ENCODE measurements at places on chromosomes 3 and 15.

GRCh38 chr3:45597581-45597980, 3.0 kb downstream of the LIMD1 start:
- DNase-seq = no peak

DNA sequence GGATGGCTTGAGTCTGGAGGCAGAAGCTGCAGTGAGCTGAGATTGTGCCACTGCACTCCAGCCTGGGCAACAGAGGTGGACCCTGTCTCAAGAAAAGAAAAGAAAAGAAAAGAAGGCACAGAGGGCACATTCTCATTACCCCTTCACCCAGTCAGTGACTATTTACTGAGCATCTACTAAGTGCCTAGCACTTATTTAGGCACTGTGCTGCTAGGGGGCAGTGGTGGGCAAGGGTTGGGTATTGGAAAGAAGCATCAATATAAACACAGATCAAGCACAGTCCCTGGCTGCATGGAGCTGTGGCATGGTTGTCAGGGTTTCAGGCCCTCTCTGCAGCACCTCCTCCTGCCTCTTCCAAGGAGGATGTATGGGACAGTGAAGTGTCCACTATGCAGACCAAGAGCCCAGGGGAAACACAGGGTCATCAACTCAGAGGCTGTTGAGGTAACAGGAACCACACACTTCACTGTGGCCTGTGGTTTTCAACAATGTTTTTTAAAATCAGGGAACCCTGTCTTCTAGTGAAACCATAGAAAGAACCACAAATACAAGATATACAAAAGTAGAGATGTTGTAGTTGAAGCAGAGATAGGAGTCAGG, 138.5 kb downstream of the RAB11A start:
- DNase-seq = no peak

DNA sequence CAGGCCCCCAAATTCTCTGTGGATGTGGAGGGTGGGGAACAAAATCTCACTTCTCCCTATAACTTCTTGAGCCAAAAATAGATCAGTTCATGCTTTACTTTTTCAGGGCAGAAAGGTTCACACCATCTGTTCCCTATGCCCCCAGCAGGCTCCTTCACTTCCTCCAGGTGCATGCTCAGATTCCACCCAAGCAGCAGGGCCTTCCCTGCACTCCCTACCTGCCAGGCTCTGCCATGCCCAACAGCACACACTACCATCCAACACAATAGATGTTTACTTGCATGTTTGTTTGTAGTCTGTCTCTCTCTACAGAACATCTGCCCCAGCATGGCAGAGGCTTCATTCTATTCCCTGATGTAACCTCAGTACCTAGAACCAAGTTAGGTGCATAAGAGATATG, 43.3 kb downstream of the GABRB3 start:
- DNase-seq = no peak

GRCh38 chr3:64648927-64649906, 38.6 kb downstream of the ADAMTS9 start:
- DNase-seq = no peak

GRCh38 chr3:46763178-46763577, 45.5 kb upstream of the PRSS50 start:
- no peak for DNase-seq

DNA sequence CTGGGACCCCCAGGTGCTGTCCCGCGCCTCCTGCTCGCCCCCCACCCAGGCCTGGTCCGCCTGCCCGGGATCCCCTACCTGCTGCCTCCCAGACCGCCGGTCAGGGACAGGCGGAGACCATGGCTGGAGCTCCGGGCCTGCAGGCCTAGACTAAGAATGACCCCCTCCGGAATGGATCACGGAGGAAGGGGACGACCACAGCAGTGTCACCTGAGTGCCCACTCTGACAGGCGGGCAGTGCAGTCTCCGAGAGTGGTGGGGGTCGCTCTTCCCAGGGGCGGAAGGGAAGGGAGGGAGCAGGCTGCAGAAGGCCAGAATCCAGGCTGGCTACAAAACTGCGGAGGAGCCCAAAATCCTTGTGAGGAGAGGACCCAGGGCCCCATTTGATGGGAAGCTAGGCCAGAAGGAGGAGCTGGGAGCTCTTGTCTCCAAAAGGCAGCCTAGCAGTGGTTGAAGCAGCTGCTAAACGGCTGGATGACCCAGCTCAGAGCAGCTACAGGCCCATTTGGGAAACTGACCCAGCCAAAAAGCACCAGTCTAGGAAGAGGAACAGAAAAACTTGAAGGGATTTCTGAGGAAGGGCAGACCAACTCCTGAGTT, 908 bp upstream of the RAB43 start:
- peak; percentile 21 for DNase-seq

DNA sequence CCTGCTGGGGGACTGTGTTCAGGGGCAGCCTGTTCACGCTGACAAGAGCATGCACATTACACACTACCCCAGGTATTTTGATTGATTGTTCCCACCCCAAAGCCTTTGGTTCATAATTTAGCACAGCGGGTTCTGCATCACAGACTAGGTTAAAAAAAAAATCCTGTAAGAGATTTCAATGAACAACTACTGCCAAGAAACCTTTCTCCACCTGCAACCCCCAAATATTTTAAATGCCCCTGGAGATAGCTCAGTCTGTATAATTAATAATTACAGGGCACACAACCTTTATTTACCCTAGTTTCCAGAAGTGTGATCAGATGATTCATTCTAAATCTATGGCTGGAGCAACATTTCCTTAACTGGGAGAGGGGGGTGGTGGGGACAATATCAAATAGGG, 87.6 kb downstream of the NR2F2 start:
- no peak for DNase-seq

GRCh38 chr3:81869382-81869781, 107.9 kb upstream of the GBE1 start:
- no peak for DNase-seq

- peak; percentile 45 for DNase-seq
Observed at GRCh38 chr15:59622289-59622688, 10.7 kb downstream of the GCNT3 start.

GRCh38 chr15:47888385-47889100, 171.2 kb downstream of the SEMA6D start:
- DNase-seq = no peak

- DNase-seq = no peak
Observed at GRCh38 chr15:49096090-49096750, 50.0 kb upstream of the SECISBP2L start.

DNA sequence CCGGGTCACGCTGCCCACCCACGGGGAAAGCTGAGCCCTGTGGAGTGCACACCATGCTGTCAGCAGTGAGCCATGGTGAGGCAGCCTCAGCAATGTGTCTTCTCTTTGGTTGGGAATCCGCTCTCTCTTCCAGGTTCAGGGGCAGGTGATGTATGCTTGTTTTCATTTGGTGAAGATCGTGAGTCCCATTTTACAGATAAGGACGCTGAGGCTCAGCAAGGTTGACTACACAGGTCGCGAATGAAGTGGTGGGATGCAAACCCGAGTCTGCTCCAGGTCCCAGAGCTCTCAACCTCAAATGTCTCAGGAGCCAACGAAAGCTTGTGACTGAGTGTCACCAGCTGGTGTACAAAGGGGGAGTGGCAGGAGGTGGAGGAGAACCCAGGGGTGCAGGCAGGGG, 74.3 kb downstream of the RPN1 start:
- DNase-seq = no peak

DNA sequence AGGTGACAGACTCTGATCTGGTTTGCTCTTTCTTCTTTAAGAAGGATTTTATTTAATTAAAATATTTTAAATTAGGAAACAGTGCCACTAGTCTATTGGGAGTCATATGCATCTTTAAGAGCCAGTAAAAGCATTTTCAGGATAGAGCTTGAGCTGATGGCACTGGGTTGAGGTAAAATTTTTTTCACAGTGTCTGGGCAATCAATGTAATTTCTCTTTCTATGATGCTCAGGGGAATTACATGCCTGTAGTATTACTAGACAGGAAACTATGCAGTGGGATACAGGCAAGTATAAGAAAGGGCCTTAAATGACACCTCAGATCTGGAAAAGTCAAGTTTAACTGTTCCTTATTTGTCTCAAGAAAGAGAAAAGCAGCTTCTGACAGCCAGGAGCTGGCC, 76.4 kb downstream of the GAP43 start:
- DNase-seq = peak; percentile 58

GRCh38 chr15:29130951-29131839, 138.4 kb downstream of the NSMCE3 start:
- DNase-seq = no peak

DNA sequence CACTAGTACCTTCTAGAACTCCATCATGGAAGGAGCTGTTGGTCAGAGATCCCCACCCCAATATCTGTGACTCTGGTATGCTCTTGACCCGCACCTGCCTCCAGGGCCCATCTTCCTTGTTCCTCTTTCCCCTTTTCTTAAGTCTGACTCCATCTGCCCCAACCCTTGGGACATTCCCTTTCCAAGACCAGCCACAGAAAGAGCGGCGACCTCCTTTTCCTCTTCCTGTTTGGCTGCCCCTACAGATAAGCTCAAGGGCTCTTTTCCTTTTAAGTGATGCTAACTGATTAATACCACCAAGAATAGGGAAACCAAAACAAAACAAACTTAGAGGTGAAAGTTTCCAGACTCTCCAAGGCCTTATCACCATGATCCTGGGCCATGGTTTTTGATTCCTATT, 21.9 kb upstream of the ATP8B4 start:
- DNase-seq = no peak

DNA sequence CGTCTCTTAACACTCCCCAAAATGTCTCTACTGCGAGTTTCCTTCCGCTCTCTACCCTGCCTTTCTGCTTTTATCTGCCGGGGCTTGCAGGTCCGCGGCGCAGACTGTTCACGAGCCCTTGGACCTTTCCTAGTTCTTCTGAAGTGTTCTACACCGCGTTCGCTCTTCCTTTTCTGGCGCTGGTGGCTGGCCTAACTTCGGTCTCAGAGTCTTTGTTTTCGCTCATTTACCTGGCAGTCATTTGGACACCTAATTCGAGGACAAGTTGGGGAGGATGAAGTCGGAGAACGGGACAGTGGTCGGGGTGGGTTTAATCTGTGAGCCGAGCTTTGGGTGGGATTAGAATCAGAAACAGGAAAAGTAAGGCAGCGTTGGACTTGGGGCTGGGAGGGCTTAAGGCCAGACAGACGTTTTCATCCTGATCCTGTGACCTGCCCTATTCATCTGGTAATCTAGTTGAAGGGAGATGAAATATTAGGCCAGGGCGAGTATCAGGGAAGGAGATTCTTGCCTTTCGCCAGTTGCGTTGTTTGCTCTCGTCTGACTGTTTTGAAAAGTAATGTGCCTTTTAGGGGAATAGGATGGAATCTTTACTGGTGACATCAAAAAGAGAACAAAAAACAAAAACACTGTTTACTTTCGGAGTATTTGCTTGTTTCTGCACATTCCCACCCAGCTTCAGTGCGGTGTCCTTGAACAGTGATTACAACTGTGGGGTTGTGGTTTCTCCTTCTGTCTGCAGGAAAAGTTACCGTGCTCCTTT, 1.8 kb downstream of the DIPK2A start:
- DNase-seq = peak; percentile 81

- peak; percentile 34 for DNase-seq
Observed at GRCh38 chr3:52532838-52533622, 627 bp downstream of the NT5DC2 start.

DNA sequence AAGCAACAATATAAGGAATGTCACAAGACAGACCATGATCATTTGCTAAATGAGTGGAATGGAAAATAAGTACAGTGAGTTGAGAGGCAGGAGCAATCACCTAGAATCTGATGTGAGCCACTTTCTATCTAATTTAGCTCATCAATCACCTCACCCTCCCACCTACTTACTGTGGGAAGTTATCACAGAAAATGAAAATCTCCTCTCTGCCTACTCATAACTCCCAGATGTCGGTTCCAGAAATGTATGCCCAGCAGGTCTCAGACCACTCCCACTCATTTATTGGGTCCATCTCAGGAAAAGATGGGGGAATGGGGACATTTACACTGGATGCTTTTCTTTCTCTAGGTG, 270.9 kb downstream of the FHIT start:
- DNase-seq = no peak

- DNase-seq = no peak
Observed at GRCh38 chr3:170270282-170270881, 48.2 kb downstream of the PRKCI start.

GRCh38 chr15:66131831-66132230, 121.7 kb downstream of the MEGF11 start:
- no peak for DNase-seq

GRCh38 chr15:101020945-101021344, 101.8 kb downstream of the LRRK1 start:
- no peak for DNase-seq

DNA sequence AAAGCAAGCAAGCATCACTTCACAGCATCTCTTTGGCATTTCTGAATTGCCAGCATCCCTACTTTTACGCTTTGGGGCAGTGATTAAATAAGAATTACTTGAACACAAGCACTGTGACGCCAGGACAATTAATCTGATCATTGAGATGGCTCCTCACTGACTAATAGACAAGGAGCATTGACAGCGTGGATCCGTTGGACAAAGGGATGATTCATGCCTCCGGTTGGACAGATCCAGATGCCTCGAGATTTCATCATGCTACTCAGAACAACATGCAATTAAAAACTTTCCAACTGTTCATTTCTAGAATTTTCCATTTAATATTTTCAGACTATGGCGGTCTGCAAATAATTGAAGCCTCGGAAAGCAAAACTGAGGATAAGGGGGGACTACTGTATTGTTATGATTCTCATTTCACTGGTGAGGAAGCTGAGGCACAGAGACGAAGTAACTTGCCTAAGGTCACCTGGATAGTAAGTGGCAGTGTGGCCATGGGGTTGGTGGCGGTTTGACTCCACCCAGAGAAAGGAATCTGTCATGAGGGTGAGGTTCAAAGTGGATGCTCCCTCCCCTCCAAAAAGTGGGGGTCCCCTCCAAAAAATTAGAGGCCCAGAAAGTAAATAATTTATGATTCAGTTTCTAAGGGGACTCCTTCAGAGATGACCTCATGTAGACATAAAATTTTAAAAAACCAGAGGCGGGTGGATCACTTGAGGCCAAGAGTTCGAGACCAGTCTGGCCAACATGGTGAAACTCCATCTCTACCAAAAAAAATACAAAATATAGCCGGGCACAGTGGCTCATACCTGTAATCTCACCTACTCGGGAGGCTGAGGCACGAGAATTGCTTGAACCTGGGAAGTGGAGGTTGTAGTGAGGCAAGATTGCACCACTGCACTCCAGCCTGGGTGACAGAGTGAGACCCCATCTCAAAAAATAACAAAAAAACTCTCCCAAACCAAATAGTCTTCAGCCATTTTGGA, 12.3 kb upstream of the PGPEP1L start:
- DNase-seq = peak; percentile 90

GRCh38 chr15:35321926-35322325, 224.0 kb downstream of the DPH6 start:
- no peak for DNase-seq

DNA sequence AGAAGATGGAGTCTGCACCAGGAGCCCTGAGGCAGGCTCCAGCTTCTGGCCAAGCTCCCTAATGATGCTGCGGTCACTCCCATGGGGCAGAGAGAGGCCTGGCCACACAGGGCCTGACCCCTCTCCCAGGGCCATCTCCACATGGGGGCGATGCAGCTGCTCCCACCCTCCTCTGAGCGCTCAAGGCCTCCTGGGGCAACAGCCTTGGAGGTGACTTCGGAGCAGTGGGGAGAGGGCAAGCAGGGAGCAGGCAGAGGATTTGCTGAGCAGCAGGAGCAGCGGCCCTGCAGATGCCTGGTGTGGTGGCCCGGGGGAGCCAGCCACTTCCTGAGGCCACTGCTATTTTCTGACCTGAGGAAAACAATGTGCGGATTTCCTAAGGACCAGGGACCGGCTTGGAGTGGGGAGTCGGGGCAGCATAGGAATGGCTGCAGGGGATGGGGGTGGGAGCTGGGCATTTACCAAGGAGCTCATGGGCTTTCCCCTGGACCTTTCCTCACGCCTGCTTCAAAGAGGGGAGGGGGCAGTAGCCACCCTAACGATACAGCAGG, 81.6 kb upstream of the RPL32 start:
- no peak for DNase-seq
